ENCODE measurements at places on chromosomes 6 and 20. TPM values are rescaled to one million over a fixed set of nuclear protein-coding genes. Genes with fewer than 3 reads are reported as not detected.
A peak's percentile ranks its signal among the peaks of the same experiment; 100 is the strongest.

Gene NMBR
- not detected for total RNA-seq

Gene HLA-DMA
- total RNA-seq, result 9.3 TPM

GRCh38 chr20:34260208-34260942 is 19.2 kb downstream of the ASIP start:
- DNase-seq, result no peak

- no peak for DNase-seq
These were observed 131.3 kb downstream of the GJA10 start for GRCh38 chr6:90025523-90026061.

DNA sequence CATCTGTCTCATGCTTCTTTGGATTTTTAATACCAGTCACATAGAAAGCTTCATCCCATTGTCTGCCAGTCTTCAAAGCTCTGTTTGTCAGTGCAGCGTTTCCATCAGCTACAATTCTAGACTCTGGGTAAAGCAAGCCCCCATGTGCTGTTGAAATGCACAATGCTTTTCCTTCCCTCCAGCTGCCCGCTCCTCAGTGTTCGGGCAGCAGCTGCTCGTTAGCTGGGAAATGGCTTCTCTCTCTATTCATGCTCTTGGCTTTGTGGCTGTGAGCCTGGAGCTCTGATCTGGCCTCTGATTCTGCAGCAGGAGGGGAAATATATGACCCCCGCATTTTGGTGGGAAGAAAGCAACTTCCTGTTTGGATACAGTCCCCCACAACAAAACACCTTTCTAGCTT is 213.0 kb upstream of the CDYL start:
- DNase-seq, result no peak

DNA sequence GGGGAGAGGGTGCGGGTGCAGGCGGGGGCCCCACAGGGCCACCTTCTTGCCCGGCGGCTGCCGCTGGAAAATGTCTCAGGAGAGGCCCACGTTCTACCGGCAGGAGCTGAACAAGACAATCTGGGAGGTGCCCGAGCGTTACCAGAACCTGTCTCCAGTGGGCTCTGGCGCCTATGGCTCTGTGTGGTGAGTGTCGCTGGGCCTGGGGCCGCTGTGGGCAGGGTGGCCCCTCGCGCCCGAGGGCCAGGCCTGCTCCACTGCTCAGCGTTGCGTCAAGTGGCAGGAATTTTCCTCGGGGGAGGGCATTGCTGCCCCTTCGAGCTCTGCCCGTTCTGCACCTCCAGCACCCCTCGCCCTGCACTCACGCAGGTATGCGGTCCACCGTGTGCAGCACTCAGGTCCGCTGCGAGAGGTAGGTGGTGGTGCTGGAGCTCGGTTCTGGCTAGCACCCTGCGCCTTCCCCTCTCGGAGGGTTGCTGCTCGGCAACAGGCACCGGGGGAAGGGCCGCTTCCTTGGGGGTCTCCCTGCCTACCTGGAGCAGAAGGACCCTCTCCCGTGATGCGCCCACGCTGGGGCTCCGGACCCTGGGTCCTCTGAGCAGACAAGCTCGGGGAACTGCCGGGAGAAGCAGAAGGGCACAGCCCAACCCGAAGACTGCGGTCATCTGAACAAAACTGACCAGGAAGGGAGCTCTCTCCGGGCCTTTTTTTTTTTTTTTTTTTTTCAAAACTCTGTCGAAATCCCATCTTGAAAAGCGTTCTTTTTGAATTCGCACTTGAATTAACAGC is 674 bp downstream of the MAPK14 start:
- DNase-seq, result peak; percentile 23

- DNase-seq, result no peak
These were observed 5.3 kb downstream of the ANKRD6 start for GRCh38 chr6:89438248-89438647.

DNA sequence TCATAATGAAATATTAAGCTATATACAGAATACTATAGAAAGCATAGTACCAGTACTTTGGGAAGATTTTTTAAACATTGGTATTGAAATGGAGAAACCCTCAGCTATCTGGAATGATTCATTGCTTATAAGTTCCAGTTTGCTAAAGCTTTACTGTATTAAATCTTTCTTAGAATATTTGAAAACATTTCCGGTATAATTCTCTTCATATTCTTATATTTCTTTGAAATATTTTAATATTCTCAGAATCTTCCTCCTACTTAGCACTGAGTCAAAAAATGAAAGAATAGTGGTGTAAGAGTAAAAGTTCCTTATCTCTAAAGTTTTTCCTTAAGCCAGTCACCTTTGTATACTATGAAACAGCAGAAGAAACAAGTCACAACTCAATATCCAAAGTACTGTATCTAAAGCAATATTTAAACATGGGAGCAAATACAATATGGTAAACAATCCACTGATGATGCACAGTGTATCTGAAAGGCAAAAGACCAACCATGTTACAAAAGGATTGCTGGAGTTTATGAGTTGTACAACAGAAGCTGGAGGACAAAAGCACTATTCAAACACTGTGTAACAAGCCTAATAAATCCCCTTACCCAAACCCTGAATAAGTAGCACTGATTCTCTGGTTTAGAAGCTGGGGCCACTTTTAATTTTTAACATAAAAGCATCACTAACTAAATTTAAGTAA is 102.1 kb downstream of the PRDM1 start:
- DNase-seq, result no peak
